ENCODE measurements at places on chromosomes 5 and 9.

DNA sequence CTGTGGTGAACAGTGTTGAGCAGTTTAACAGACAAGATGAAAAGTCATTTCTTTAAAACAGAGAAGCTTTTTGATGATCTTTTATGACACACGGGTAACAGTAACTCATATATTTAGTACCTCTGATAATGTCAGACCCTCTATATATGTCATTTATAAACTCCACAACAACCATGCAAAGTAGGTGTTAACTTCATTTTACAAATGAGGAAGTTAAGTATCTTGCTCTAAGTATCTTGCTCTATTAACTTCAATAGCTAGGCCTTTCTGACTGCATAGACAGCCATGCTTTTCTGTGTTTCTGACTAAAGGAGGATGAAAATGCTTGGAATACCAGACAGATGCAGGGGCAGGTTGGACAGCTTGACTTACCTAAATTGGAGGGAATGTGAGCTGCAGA is 1.8 kb downstream of the NUDT2 start:
- DNase-seq, result no peak

- no peak for DNase-seq
Measured at GRCh38 chr5:35971186-35971877, 19.9 kb downstream of the UGT3A1 start.

DNA sequence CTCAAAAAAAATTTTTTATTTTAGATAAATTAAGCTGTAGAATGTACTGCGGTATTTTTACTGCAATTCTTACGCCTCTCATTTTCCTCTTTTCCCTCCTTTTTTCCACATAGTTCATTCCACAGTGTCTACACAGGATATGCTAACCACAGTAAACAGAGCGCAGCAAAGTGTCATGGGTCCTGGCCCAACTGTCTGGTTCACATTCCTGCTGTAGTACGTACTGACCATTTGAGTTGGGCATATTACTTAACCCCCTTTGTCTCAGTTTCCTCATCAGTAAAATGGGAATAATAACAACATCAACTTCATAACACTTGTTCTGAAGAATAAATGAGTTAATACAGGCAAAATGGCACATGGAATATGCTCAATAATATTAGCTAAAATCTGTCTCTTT is 41.6 kb downstream of the SLC44A1 start:
- DNase-seq, result no peak

- no peak for DNase-seq
Measured at GRCh38 chr5:126520593-126520953, 74.4 kb downstream of the ALDH7A1 start.

- no peak for DNase-seq
Measured at GRCh38 chr9:98457726-98458370, 202.4 kb upstream of the TBC1D2 start.

DNA sequence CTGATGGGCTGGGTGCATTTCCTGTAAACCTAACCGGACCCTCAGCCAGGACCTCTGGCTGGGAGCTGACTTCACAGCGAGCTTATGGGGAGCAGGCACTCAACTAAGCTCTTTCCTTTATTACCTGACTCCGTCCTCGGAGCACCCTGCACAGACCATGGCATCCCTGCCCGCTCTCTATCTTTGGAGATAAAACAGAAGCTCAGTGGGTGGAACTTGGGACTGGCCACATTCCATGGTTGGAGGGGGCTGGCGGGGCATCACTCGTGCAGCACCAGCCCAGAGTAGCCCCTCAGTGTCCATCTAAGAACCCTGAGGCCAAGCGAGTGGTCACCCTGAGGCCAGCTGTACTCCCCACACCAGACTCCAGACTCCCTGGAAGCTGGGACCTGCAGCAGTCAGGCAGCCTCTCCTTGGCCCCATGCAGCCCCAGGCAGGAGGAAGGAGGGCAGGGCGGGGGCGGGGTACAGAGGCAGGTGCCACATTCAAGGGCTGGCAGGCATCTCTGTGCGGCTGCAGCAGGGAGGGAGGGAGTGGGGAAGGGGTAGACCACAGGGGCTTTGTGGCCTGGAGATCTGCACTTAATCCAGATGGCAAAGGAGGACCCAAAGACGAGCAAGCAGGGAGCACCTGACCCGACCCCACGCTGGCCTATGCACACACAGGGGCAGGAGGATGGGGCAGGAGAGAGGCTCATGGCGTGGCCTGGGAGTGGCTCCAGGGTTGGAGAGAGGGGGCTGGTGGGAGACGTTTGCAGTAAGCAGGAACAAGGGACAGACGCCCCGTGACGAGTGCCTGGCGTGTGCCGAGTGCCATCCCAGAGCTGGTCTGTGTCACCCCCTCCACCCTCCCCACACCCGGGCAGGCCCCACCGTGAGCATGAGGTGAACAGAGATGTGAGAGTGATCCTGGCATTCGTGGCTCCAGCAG is 26.1 kb downstream of the GLT6D1 start:
- no peak for DNase-seq

- no peak for DNase-seq
Measured at GRCh38 chr9:18606281-18606680, 132.3 kb downstream of the ADAMTSL1 start.

GRCh38 chr9:124198948-124199347 is 58.8 kb upstream of the NEK6 start:
- no peak for DNase-seq

GRCh38 chr5:42020788-42021530 is 95.9 kb downstream of the FBXO4 start:
- peak; percentile 8 for DNase-seq

- no peak for DNase-seq
Measured at GRCh38 chr5:87541033-87541432, 128.3 kb upstream of the CCNH start.

DNA sequence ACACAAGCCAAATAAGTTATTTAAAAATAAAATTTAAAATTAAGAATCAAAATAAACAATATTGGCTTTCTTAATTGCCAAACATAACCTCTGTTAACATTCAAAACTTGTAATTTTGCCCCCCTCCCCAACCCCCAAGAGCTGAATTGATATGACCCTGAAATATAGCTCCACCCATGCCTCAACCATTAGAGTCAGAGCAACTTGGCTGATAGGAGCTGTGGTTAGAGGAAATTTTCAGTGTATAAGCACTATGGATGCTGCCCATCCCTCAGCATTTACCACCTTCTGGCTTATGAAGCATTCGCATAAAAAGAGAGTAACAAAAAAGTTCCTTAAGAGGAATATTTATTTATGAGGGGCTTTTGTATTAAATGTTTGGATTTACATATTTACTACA is 6.1 kb downstream of the POC5 start:
- no peak for DNase-seq

- DNase-seq, result peak; percentile 21
Measured at GRCh38 chr5:54229041-54229780, 81.2 kb downstream of the ARL15 start.

- no peak for DNase-seq
Measured at GRCh38 chr9:21527579-21527978, 45.5 kb upstream of the IFNE start.
